Upper lobe of right lung (tissue), 1 donor: ENCODE measurements at places on chromosomes 3 and 15. TPM values are rescaled to one million over a fixed set of nuclear protein-coding genes. Genes with fewer than 3 reads are reported as not detected.
A peak's percentile ranks its signal among the peaks of the same experiment; 100 is the strongest.

Gene KBTBD13
- total RNA-seq: not detected

Gene SEMA7A
- 5.4 TPM for total RNA-seq

Gene MESP1
- 4.9 TPM for total RNA-seq

Gene DISP2
- 6.5 TPM for total RNA-seq

Gene KLHL40
- total RNA-seq: not detected

Gene AQP9
- 46.9 TPM for total RNA-seq

Gene CCR4
- 1.2 TPM for total RNA-seq

Gene P2RY14
- total RNA-seq: 7.2 TPM

Gene ZIC4
- not detected for total RNA-seq

Gene SAXO2
- total RNA-seq: 1.7 TPM

DNA sequence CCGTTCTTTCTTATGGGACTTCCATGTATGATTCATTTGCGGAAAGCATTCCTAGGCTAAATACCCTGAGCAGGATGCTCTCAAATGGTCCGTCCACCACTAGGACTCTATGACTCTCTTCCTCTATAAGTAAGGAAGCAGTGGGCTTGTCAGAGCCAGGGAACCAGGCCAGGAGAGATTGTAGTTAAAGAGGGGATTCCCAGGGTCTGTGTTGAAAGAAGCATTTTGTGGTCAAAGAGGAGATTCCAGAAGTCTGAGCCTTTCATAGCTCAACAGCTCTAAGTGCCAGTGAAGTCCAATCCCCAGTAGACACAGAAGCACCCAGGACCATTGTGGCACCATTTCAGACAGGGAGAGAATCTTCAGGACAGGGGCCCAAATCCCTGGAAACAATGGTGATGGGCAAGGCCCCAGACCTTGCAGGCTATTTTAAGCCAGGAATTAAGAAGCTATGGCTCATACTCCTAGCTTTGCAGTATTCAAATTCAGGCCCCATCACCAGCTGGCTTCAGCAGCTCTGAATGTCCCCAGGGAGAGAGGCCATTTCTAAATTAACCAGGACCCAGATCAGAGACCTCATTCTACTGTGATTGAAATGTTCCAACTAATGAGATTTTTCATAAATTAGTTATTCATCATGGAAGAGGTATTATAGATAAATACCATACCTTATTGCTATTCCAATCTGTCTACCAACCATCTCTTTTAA lies 81.7 kb downstream of the CD47 start:
- DNase-seq: no peak

DNA sequence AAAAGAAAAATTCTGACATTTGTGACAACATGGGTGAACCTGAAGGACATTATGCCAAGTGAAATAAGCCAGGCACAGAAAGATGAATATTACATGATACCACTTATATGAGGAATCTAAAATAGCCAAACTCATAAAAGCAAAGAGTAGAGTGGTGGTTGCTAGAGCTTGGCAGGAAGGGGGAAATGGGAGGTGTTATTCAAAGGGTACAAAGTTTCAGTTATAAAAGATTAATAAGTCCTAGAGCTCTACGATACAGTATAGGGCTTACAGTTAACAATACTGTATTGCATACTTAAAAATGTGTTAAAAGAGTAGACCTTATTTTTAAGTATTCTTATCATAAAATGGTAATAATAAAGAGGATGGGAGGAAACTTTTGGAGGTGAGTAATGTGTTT lies 111.6 kb upstream of the NR2E3 start:
- DNase-seq: no peak

GRCh38 chr3:126137490-126138130 lies 42.8 kb downstream of the ALDH1L1 start:
- peak; percentile 33 for DNase-seq

GRCh38 chr3:71491154-71491752 lies 92.3 kb downstream of the FOXP1 start:
- no peak for DNase-seq

DNA sequence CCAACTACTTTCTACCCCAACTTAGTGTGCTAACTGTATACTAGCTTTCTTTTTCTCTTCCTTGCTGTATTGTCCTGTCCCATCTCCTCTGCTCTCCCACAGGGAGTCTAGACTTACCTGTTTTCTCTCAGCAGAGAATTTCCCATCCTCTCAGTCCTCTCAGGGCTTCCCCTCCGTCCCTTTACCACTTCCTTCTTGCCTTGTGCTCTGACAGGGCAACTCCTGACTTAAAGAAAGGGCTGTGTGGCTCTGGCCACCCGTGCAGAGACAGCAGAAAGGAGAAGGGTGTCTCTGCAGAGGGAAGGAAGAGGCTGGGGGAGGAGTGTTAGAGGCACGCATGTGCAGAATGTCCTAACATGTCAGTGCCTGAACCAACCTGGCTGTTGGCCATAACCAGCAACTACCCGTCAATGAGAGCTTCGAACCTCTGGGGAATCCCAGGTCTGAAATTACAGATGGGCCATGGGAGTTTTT lies at the start of gene GCSAM:
Gene GCSAM (minus strand): TSS at position 274 of the 474 bp plus-strand sequence. CDS start 128 bp downstream, at position 146.
- no peak for DNase-seq

DNA sequence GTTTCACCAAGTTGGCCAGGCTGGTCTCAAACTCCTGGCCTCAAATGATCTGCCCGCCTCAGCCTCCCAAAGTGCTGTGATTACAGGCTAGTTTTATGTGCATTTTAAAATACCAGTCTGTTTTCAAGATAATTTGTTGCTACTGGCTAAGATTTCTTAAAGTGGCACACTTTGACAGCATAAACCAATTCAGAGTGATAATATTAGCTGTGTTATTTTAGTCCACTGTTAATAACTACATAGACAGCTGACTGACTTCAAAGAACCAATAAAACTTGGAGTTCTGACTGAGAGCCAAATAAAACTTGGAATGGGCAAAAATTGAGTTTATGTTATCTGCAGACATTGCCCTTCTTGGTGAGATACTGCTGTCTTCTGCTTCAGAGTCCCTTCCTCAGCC lies 291.8 kb downstream of the UBE2E2 start:
- DNase-seq: no peak

DNA sequence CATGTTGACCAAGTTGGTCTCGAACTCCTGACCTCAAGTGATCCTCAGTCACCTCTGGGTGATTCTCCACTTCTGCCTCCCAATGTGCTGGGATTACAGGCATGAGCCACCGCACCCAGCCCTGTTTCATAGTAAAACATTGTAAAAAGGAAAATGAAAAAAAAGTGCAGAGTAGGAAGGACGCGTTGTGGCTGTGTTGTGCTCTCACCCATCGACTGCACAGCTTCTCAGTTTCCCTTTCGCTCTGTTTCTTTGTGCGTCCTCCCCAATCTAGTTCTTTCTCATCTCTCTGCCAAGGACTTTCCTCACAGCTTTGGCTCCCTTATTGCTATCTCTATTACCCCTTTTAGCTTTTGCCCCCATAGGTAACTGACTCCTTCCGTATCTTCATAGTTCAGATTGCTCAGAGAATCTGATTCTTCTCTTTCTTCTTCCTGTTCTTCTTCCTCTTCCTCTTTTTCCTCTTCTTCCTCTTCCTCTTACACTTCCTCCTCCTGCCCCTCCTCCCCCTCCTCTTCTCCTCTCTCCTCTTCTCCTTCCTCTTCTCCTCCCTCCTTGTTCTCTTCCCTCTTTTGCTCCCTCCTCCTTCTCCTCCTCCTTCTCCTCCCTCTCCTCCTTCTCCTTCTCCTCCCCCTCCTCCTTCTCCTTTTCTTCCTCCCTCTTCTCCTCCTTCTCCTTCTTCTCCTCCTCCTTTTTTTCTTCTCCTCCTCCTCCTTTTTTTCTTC lies 81.1 kb upstream of the VGLL4 start:
- no peak for DNase-seq

DNA sequence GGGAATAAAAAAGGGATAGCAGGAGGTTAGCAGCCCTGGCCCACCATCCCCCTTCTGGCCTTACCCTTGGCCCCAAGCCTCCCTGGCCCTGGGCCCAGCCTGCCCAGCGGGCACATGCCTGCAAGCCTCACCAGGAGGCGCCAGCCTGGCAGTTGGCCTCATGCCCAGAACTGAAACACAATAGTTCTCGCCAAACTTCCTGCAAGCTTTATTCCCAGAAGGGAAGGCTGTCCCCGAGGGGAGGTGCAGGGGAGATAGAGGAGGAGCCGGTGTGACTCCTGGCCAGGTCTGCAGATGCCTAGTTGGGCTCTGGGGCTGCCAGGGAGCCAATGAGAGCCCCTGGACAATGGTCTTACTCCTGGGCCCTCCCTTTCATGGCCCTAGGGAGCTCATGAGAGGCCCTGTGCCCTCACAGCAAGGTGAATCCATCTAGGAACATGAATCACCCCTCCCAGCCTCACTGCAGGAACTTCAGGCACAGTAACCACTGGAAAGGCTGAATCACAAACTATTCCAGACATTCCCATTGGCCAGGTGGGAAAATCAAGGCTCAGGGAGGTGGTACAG lies 4.0 kb downstream of the CCDC33 start:
- peak; percentile 90 for DNase-seq

DNA sequence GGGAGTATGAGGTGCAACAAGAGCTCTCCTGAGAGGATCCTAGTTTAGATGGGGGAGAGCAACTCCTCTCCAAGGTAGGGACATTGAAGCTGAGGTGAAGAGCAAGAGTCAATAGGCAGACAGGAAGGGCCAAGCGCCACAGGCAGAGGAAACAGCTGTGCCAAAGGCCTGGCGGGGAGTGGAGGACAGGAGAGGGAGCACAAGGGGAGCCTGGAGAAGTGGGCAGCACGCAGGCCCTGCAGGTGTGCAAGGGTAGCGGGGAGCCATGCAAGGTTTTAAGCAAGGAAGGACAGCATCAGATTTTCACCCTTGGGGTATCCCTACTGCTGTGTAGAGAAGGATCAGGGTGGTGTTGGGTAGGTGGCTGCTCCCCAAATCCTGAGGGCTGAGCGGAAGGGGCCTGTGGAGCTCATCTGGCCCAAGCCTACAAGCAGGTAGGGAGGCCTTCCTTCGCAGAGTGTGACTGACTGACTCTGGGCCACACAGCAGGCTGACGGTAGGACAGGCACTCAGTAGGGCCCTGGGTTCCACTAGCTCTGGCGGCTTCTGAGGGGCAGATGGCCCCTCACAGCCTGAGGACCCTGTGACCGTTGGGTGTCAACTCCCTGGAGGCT lies 13.3 kb downstream of the CHST13 start:
- peak; percentile 48 for DNase-seq

DNA sequence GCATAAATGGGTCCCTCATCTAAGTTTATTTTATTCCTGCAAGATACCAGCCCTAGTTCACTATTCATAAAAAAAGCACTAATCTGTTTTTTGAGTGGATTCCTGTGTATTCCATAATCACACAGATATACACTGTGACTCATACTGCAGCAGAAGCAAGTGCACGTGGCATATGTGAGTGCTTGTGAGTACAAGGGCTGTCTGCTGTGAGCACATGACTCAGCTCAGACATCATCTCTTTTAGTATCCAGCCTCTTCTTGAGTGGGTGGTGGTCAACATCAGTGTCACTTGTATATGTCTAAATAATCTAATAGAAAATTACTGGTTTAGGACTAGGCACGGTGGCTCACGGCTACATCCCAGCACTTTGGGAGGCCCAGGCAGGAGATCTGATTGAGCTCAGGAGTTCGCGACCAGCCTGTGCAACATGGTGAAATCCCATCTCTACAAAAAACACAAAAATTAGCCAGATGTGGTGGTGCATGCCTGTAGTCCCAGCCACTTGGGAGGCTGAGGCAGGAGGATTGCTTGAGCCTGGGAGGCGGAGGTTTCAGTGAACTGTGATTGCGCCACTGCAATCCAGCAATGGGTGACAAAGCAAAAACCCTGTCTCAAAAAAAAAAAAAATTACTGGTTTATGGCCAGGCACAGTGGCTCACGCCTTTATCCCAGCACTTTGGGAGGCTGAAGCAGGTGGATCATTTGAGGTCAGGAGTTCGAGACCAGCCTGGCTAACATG lies 49.8 kb downstream of the NIPA2 start:
- peak; percentile 22 for DNase-seq

- no peak for DNase-seq
These were observed 3.6 kb downstream of the RPS17 start for GRCh38 chr15:82536409-82537350.

DNA sequence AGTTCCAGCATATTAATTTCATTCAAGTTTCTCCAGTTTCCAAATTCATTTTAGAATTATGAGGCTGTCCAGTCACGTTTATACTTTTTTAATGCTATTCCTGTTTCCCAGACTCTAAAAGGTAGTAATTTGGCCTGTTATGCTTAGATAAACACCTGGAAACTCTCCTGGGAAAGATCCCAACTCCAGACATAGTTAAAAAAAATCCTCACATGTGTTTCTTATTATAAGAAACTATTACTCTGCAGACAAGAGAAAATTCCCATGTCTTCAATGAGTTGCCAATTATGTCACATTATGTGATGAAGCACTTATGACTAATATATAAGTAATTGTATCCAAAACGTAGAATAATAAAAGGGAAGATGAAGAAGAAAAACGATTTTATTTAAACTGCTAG lies 137.1 kb upstream of the TMC3 start:
- DNase-seq: no peak

- no peak for DNase-seq
These were observed 24.8 kb downstream of the KPNA4 start for GRCh38 chr3:160540551-160540950.

GRCh38 chr3:152623286-152623911 lies 211.5 kb upstream of the P2RY1 start:
- DNase-seq: no peak

DNA sequence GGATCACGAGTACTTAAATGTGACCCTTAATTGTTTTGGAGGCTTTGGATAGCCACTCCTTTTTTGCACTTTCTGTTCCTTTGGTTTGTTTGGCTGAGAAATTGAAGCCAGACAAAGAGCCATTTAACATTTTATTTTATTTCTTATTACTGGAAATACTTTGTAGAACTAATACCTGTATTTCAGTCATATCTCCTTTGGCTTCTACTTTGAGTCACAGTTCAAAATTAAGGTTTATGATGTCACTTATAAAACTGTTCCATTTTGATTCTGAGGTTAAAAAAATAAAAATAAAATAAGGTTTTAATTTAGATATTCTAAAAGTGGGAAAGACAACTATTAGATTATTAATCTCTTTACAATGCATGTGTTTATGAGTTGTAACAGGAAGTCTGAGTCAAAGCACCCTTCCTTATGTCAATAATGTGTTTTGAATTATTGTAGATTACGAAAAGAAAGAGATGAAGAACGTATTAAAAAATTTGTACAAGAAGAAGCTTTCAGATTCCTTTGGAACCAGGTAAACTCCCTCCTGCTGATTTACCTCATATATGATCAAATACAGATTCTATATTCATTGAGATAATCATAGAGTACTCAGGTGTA lies 16.9 kb upstream of the NXPE3 start:
- no peak for DNase-seq
